Sciatic nerve (tissue), 2 donors: ENCODE measurements at places on chromosomes 1 and 21.

DNA sequence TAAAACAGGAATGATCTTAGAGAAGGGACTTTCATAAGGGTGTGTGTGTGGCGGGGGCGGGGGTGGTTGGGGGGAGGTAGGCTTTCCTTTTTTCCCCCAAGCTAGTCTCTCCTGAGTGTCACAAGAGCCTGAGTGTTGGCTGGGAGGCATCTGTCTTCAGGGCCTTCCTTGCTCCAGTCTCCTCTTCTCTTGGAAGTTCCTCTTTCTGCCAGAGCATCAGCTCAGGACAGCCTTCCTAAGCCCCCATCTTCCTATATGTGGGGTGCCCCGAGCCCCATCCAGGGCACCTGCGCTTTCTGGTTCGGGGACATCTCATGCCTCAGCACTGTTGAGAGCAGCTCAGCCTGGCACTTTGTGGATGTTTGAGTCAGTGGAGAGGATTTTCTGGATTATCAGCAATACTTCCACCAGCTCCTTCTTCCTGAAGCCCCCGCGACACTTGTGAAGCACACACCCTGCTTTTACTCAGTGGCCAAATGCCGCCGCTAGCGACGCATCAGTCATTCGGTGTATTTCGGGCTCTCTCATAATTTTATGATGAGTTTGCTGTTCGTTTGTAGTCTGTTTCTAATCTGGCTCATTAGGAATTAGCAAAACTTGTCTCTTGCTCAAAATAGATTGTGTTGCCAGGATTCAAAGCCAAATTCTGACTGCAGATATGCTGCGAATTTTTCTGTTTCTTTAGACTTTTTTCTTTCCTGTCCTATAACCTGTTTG, 61.7 kb downstream of the GALNT2 start:
- DNase-seq, result no peak

DNA sequence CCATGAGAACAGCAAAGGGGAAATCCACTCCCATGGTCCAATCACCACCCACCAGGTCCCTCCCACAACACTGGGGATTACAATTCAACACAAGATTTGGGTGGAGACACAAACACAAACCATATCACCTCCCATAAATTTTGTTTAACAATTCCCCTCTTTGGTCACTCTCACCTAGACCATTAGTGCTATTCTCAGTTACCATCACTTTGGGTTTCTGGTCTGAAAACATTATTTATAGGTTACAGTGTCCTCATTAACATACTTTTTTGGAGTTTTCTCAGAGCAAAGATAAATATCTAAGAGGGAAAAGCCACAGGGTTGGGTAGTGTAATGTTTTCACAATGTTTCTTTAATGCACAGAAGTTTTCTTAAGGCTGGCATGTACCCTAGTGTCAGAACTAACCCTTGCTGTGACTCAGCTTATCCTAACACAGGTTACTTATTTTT, 47.7 kb upstream of the DNAH14 start:
- no peak for DNase-seq

- DNase-seq, result no peak
Measured at GRCh38 chr1:58765441-58765840, 18.4 kb downstream of the JUN start.

- DNase-seq, result no peak
Measured at GRCh38 chr21:36564647-36565046, 84.7 kb upstream of the CLDN14 start.

GRCh38 chr1:213374369-213374768, 323.3 kb downstream of the RPS6KC1 start:
- peak; percentile 81 for DNase-seq

DNA sequence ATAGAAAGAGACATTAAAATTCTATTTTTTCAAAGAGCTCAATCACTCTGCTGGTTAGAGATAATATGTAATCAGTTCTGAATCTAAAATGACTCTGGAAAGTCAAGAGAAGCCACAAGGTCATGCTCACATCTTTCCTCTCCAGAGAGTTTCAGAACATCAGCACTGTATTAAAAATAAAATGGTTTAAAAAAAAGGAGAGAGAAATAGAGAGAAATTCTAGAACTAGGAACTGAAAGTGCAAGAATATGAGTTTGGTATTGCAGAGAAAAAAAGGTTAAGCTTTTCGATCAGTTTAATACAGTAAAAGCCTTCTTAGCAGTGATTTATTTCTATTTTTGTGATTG, 44.0 kb upstream of the DIPK1A start:
- DNase-seq, result no peak

DNA sequence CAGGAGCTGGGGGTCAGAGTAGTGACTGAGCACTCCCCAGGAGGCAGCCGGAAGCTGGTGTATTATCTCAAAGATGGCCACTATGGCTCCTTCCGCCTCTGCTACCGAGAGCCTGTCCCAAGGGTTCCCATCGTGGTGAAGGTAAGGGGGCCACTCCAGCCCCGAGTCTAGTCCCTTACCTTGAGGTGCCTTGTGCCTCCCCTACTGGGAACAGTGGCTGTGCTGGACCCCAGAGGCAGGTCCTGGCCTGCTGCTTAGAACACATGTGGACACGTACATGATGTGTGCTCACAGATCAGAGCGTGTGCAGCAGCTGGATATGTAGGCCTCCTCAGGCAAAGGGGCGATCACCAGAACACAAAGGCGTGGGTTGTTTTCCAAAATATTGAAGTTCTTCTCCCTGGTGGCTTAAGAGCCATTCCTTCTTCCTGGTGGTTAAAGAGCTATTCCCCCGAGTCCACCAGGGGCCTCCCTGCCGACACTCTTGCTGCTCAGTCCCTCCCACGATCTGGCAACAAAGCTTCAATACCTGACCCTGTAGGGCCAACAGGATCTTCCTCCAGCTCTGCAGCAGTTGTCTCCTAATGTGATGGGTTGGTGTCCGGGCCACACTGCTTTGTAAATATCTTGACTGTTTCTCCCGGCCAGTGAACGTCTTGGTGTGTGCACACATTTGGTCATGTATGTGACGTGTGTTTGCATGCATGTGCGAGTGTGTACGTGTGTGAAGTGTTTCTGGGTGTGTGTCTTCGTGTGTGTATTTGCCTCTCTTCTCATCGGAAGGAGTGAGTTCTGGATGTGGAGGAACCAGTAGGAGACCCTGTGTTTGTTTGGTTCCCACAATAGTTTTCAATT, 68.4 kb upstream of the TINAGL1 start:
- DNase-seq, result no peak

- peak; percentile 69 for DNase-seq
Measured at GRCh38 chr1:15411593-15412137, 2.0 kb downstream of the EFHD2 start.

DNA sequence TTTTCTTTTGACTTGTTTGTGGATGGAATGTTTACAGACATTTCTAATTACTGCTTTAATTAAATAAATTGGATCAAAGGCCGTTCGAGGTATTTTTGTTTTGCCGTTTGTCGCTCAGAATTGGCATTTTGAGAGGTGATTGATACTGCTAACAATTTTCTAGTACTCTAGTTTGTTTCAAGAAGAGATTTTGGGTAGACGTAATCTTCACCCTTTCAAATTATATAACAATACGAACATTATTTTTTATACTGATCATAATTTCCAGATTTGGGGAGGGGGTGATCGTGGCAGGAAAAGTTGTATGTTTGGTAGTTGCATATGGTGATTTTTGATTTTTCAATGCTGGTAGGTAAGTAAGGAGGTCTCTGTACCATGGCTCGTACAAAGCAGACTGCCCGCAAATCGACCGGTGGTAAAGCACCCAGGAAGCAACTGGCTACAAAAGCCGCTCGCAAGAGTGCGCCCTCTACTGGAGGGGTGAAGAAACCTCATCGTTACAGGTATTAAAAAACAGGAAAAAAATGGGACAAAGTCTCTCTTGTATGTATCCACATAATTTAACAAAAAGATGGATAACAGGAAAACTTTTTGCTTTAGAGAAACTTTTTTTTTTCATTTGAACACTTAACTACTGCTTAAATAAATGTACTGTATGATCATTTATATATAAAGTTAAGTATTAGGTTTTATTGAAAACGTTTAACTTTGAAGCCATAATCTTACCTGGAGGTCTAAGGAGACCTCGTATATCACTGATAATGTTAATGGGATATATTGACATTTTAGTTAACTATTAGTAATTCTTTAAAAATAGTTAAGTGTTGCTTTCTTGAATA, 1.7 kb downstream of the H3-3A start:
- DNase-seq, result no peak

GRCh38 chr1:192158181-192158580, at the start of gene RGS18:
RGS18 (plus strand) TSS chr1:192158462; CDS start chr1:192158638, 176 bp downstream.
- DNase-seq, result no peak

DNA sequence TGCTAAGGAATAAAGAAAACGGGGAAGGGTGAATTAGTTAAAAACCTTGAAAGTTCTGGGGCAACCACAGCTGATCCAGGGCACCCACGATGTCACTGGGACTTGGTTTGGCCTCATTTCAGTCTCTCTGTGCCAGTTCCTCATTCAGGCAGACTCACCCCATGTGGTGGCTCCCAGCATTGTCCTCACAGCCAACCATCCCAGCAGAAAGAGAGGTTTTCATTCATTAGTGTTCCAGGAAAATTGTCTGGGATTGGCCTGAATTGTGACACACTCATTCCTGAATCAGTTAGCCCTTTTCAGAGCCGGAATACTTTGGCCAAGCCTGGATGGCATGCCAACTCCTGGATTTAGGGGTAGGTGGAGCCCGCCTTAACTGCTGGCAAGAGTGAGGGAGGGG, 367.7 kb downstream of the PRDM2 start:
- DNase-seq, result no peak

GRCh38 chr1:245133995-245134715, 20.6 kb upstream of the KIF26B start:
- DNase-seq, result no peak

GRCh38 chr1:84062496-84062895, 63.6 kb upstream of the TTLL7 start:
- DNase-seq, result no peak

GRCh38 chr1:95118067-95118499, 928 bp downstream of the TLCD4 start:
- DNase-seq, result no peak

- DNase-seq, result peak; percentile 92
Measured at GRCh38 chr1:22641906-22642636, 1.4 kb upstream of the C1QC start.

DNA sequence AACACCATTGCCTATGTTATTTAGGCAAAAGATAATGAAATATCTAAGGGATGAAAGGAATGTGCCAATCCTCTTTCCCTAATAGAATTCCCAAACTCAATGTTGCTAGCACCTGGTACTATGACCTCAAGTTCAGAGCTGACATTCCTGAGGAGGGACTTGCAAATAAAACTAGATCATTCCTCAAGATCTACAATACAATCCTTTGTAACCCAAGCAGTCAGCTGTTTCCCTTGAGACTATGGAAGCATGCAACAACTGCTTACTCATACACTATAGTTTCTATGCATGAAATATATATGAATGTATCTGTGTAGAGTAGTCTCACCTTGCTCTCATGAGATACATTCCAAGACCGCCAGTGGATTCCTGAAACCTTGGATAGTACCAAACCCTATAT, 65.0 kb downstream of the ABL2 start:
- no peak for DNase-seq

DNA sequence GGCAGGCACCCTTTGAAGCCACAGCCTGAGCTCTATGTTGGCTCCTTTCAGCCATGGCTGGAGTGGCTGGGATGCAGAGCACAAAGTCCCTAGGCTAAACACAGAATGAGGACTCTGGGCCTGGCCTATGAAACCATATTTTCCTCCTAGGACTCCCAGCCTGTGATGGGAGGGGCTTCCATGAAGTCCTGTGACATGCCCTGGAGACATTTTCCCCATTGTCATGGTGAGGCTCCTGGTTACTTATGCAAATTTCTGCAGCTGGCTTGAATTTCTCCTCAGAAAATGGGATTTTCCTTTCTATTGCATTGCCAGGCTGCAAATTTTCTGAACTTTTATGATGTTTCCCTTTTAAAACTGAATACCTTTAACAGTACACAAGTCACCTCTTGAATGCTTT, 61.3 kb downstream of the VCAM1 start:
- no peak for DNase-seq

DNA sequence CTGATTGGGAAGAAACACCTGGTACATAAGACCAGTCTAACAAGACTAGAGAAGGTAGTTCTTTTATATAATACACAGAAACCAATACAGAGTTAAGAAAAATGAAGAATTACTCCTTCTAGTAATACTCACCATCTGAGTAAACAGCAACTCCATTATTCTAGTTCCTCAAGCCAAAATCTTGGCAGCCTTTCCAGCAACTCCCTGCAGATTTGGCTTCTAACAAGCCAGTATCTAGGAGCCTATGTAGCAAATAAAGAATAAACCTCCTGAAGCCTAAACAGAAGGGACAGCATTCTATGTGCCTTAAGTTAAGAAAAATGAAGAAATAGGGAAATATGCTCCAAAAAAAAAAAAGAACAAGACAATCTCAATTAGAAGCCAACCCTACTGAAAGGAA, 24.5 kb downstream of the ERO1B start:
- no peak for DNase-seq

GRCh38 chr21:44867999-44868700, 5.3 kb downstream of the PTTG1IP start:
- DNase-seq, result no peak

DNA sequence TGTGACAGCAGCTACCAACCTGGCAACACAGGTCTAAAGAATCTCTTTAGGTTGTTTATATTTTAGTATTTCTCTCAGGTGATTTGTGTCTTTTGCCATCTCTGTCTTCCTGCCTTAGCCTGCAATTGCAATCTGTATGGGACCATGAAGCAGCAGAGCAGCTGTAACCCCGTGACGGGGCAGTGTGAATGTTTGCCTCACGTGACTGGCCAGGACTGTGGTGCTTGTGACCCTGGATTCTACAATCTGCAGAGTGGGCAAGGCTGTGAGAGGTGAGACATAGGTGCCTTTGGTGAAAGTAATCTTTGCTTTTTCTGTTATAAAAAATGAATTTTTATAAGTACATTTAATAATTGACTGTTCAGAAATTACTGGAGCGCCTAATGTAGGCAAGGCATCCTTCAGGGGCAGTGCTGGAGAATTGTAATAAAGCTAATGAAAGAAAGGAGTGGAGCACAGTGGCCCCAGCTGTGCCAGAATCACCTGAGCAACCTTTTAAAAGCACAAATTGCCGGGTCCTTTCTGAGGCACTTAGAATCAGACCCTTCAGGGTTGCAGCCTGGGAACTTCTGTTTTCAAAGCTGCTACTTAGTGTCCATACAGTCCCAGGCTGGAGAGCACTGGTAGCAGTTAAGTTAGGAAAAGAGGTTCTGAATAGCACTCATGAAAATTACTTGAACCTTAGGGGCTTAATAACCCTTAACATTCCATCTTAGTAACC, 60.6 kb upstream of the LAMC2 start:
- DNase-seq, result no peak

DNA sequence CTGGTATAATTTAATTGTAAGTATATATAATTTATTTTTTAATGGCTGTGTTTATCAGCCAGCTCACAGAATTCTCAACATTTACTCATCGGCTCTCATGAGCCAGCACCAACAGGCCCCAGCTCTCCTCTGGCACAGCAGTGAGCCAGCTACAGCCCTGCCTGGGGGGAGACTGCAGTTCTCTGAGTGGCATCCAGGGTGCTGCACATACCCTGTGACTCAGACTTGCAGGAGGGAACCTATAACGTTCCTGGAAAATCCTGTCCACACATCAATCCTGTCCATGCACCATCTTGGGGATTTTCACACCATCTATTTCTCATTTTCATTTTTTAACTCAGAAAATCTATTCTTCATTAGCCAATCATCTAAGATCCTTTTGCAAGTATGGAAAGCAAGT, 36.5 kb downstream of the FHAD1 start:
- no peak for DNase-seq

GRCh38 chr1:27416387-27417111, 24.1 kb downstream of the GPR3 start:
- no peak for DNase-seq
